Hematopoietic multipotent progenitor cell treated with erythropoietin and hydrocortisone succinate and interleukin-3 and kit ligand, for 8 days (in vitro differentiated cells): ENCODE measurements at places on chromosomes 7 and 10.

GRCh38 chr10:102298899-102299298 lies 53.6 kb downstream of the GBF1 start:
- DNase-seq = no peak

GRCh38 chr7:50461695-50462094 lies 11.5 kb upstream of the FIGNL1 start:
- DNase-seq = no peak

GRCh38 chr10:66466622-66467021 lies 459.2 kb upstream of the LRRTM3 start:
- no peak for DNase-seq

DNA sequence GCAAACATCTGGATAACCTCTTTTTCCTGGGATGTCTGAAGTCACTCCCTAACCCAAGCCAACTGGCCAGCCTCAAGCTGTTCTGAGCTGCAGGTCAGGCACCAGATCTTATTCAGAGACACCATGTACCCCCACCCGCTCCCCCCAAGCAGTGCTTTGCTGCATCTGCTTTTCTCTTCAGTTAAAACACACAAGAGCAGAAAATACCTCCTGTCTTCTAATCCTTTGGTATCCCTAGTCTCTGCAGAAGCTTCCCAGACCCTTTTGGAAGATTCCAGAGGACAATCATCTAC lies 3.0 kb downstream of the ZNF488 start:
- no peak for DNase-seq

DNA sequence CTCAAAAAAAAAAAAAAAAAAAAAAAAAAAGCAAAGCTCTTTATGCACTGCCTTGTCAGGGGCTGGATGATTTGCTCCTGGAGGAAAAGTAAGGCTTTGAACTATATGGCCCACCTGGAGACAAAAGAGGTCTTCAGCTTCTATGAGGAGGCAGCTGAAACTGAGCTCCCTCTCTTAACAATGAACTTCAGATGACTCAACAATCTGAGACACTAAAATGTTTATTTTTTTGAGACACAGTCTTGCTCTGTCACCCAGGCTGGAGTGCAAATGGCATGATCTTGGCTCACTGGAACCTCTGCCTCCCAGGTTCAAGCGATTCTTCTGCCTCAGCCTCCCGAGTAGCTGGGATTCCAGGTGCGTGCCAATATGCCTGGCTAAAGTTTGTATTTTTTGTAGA lies 36.7 kb downstream of the RAB19 start:
- DNase-seq = no peak

DNA sequence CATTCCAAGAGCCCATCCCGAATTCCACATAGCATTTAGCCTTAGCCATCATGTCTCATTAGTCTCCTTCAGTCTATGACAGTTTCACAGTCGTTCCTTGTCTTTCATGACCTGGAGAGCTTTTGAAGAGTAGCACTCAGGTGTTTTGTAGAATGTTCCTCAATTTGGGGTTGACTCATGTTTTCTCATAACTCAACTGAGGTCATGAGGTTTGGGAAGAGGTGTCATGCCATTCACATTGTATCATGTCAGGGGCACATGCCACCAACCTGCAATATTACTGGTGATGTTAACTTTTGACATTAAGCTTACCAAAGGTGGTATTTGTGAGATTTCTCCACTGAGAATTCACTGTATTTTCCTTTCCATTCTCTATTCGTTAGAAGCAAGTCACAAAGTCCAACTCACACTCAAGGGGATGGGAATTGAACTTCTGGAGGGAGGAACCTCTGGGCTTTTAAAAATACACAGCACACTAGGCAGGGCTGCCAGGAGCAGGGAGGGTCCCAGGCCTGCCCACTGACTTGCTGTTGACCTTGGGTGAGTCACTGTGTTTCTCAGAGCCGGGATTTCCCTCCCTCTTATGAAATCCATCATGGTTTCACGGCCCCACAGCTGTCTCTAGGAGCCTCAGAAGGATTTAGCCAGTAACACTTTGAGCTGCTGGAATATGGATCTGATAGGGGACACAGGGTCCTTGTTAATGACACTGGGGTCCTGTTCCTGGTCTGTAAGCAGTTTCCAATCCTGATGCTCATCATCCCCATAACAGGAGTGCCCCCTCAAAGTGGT lies 74.4 kb upstream of the TCF7L2 start:
- no peak for DNase-seq

GRCh38 chr10:122126763-122127659 lies 138.0 kb downstream of the TACC2 start:
- no peak for DNase-seq
